ENCODE measurements at places on chromosomes 4 and X.

GRCh38 chrX:119374736-119375135 is 24.4 kb upstream of the SLC25A43 start:
- DNase-seq, result no peak

GRCh38 chr4:38491854-38492478 is 172.0 kb upstream of the KLF3 start:
- DNase-seq, result no peak

- no peak for DNase-seq
These were observed 13.7 kb downstream of the NWD2 start for GRCh38 chr4:37258221-37258620.

- DNase-seq, result no peak
These were observed 334.4 kb upstream of the PCDH18 start for GRCh38 chr4:137866671-137867070.

- DNase-seq, result no peak
These were observed 43.9 kb upstream of the FAM9A start for GRCh38 chrX:8845060-8845459.

DNA sequence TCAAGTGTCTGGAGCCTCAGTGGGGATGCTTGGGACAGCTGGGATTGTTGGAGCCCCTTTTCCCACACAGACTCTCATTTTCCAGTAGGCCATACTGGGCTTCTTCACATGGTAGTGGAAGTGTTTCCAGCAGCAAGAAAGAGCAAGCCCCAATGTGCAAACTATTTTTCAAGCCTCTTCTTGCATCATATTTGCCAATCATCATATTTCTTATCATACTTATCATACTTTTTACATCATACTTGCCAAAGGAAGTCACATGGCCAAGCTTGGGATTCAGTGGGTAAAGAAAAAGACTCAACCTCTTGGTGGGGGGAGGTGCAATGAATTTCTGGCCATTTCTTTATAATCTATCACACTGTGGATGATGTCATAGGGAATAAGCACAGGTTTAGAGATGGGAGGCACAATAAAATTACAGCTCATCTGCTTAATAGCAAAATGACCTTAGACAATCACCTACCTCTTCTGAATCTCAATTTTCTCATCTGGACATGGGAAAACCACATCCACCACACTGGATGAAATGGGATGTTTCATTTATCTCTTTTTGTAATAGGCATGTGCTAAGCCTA is 174.2 kb downstream of the MID1IP1 start:
- DNase-seq, result no peak

Measured in cerebellar nuclear complex (tissue), 1 donor.